ENCODE measurements at places on chromosomes 1 and 21.

DNA sequence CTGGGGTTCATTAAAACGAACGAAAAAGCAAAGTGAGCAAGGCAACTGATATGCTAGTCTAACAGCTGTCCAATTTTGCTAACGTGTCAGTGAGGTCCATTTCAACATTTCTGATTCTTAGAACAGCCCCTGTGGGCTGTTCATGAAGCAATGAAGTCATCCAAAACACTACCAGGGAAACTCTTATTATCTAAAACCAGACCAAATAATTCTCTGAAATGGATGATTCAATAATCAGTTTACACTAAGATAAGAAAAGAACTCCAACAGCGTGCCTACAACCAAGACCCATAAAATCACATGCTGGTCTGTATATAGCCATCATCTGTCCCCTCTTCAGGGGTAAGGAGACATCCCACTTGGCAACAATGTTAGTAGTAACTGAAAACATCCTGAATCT is 122.7 kb downstream of the TGFBR3 start:
- no peak for DNase-seq

DNA sequence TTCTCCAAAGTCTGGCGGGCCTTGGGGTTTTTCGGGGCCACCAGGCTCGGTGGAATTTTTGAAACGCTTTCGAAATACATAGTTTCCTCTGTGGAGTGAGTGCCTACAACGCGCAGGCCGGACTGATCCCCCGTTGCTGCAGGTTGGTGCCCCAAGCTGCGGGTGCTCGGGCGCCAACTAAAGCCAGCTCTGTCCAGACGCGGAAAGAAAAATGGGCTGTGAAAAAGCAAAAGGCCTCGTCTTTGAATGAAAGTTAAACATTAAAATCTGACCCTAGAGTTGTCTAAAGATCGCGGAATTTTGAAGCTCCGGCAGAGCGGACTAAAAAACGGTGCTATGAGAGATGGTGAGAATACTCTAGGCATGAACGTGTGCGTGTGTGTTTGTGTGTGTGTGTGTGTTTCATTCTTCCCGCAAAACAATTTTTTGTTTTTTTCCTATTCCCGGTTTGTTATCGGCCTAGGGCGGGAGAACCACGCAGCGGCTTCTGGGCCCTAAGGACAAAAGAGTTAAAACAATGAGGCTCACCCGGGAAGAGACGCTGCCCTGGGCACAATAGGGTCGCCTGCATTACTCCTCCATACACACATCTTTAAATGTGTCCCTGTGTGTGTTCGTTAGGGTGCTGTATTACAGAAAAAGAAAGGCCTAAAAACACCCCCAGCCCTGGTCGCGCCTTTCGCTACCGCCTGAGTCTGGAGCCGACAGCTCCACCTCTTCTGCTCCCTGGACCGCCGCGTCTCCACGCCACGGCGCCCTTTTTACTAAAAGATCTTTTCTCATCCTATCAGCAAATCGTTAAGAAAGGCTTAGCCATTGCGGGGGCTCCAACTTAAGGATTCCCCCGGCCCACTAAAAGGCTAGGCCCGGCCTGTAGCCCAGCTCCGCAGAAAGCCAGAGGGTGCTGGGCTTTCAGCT is 3.2 kb downstream of the TBX15 start:
- no peak for DNase-seq

- DNase-seq: no peak
Observed at GRCh38 chr1:241706967-241707366, 54.9 kb downstream of the WDR64 start.

DNA sequence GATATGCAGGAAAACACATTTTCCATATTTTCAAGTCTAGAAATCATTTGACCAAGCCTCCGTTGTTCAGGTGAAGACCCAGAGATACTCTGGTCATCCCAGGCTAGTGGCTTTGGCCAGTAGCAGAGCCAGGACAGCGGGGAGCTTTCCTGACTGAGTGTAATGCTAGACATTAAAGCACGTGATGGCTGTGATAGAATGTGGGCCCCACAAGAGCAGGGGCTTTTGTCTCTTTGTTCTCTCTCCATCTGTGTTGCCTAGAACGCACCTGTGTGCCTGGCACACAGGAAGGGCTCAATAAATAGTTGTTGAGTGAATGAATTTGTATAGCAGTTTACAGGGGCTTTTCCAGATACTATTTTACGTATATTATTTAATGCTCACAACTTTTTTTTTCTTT is 9.0 kb upstream of the CORT start:
- DNase-seq: no peak

DNA sequence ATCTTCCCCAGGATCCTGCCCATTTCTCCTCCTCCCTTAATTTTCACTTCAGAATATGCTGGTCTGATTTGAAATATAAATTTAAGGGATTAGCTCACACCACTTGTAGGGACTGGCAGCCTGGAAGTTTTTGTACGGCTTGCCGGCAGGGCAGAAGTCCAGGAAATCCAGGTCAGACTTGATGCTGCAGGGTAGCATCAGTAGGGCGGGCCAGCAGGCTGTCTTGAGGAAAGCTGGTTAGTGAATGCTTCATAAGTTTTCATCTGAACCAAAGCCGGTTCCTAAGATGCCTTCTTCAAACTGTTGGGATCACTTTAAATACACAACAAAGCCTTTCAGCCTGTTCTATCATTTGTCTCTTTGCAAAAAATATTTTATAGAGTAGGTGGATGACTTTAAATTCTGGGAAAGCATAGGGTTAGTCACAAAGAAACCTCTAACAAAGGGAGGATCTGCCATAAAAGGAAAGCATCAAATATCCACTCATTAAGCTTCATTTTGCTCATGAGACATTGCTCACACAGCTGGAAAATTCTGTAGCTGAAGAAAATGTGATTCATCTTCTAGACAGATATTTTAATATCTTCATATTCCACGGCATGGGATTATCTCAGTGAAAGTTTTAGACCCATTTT is 90.7 kb upstream of the GFI1 start:
- no peak for DNase-seq

- no peak for DNase-seq
Observed at GRCh38 chr1:65308781-65309303, 501 bp upstream of the DNAJC6 start.

DNA sequence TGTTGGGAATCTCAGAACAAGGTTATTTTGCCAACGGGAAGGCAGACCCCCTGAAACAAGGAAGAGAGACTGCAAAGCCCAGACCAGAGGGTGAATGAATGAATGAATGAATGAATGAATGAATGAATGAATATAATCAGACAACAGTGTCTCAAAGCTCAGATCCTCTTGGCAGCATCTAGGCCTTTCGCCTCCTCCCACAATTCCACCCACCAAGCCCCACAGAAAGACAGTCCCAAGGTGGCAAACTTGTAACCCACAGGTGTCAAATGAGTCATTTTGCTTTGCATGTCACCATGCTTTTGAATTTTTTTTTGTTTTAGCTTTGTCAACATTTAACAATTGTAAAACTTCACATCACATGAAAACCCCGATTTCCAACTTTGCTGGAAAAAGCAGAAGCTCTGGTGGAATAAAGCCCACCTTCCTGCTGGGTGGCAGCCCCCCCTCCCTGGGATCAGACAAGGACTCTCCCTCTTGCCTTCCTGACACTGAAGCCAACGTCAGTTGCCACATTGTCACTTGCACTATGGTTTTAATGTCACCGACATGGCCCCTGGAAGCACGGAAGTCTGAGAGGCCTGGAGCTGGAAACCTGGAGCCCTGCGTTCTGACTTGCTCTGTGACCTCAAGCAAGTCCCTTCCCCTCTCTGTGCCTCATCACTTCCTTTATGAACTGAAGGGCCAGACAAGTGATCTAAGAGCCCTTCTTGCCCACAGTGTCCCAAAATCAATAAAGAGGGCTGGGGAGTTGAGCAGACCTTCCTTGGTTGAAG is 134.6 kb upstream of the RUNX3 start:
- no peak for DNase-seq

GRCh38 chr1:31828341-31828740 is 12.5 kb upstream of the SPOCD1 start:
- DNase-seq: no peak

Data from non-pigmented ciliary epithelial cell (primary cell).